H7 (cell line): ENCODE measurements at places on chromosomes 2 and 18.

GRCh38 chr2:180876506-180876905 is 103.9 kb upstream of the UBE2E3 start:
- DNase-seq, result no peak

DNA sequence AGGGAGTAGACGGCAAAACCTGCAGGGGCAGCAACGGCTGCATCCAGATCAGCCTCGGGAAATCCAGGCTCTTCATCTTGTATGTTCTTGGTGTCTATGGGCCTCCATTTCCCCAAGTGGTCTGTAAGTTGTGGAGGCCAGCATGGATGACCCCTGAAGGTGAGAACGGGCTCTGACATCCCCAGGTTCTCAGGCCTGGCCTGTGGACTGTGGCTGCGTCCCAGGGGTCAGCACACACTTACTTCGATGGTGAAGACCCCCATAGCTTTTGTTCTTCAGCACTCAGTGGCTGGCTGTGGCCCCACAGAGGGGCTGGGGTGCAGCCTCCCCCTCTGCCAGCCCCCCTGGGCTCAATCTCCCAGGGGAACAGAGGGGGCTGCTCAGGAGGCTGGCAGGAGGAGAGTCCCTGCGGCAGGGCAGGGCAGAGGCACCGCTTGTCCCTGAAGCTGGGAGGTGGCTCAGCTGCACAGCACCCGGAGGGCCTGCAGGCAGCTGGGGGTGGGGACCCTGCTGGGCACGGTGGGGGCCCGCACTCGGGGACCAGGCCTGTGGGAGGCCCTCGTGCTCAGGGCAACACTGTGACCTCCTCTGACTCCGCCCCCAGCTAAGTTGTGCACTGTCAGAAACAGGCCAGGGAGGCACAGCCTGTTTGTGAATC is 3.8 kb downstream of the SLC66A3 start:
- peak; percentile 44 for DNase-seq

GRCh38 chr18:26014462-26014861 is 76.0 kb downstream of the SS18 start:
- no peak for DNase-seq

GRCh38 chr2:148483665-148484064 is 160.9 kb upstream of the EPC2 start:
- no peak for DNase-seq

- no peak for DNase-seq
Observed at GRCh38 chr2:206713746-206714145, 4.5 kb downstream of the DYTN start.

DNA sequence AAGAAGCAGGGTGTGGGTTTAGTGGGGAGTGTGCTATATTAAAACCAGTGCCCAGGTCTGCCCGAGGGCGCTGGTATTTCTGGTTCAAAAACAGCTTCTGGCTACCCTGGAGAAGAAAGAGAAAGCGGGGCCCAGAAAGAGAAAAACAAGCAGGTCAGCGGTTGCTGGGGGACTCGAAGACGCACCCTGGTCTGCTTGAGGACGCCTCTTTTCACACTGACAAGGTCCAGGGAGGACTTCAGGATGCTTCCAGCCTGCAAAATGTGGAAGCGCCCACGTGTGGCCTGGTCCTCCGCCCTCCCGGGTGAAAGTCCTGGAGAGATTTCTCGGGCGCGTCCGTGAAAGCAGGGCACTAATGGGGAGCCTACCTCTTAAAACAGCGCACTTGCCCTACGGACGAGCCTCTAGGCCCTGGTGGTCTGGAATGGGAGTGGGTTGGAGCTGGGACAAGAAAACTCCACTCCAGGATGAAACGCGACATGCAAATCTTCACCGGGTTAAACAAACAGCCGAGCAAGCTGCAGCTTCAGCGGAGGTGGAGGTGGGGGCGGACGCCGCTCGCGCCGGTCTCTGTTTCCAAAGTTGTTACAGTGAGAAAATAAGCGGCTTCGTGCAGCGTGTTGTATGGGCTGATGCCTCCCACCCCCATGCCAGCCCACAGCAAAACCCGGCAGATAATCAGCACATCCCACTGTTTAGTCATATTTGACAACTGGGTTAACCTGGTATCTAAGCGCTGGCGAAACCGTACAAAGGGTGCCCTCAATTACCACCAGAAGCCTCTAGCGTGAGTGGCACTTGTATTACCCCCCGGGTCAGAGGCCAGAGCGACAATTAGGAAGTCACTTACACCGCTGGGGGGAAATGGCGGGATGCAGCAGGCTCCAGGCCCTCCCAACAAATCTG is 1.1 kb upstream of the SP9 start:
- peak; percentile 64 for DNase-seq

- DNase-seq, result peak; percentile 65
Observed at GRCh38 chr2:218607436-218608115, at the start of gene PLCD4. PLCD4 (plus strand) TSS chr2:218607899; CDS start chr2:218615740, 7,841 bp downstream.

- DNase-seq, result no peak
Observed at GRCh38 chr2:24471662-24472061, 19.4 kb upstream of the NCOA1 start.

DNA sequence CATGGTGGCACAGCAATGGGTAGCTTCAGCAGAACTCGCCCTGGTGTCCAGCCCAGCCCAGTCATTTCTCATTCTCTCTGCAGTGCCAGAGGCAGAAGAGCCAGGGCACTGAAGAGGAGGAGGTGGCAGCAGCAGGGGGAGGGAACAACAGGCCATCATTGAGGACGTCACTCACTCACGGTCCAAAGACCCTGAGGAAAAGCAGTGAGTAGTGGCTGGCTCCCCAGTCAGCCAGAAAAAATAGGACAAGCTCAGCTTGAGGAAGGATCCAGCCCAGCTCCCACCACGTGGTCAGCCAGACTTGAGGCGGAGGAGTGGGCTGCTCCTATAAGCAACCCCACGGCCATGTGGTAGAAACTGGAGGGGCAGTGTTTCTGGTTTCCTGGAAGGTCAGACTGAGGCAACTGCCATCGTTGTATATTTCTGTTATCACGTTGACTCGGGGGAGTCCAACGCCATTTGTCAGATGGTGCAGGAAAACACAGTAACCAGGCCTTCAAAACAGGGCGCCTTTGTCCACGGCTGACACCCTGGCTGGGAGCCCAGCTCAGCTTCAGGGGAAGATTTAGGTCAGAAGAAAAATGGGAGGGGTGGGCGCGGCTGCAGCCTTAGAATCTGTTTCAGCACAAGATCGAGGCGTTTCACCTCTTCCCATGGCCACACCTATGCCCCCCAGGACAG is 19.0 kb upstream of the TMEM247 start:
- no peak for DNase-seq

DNA sequence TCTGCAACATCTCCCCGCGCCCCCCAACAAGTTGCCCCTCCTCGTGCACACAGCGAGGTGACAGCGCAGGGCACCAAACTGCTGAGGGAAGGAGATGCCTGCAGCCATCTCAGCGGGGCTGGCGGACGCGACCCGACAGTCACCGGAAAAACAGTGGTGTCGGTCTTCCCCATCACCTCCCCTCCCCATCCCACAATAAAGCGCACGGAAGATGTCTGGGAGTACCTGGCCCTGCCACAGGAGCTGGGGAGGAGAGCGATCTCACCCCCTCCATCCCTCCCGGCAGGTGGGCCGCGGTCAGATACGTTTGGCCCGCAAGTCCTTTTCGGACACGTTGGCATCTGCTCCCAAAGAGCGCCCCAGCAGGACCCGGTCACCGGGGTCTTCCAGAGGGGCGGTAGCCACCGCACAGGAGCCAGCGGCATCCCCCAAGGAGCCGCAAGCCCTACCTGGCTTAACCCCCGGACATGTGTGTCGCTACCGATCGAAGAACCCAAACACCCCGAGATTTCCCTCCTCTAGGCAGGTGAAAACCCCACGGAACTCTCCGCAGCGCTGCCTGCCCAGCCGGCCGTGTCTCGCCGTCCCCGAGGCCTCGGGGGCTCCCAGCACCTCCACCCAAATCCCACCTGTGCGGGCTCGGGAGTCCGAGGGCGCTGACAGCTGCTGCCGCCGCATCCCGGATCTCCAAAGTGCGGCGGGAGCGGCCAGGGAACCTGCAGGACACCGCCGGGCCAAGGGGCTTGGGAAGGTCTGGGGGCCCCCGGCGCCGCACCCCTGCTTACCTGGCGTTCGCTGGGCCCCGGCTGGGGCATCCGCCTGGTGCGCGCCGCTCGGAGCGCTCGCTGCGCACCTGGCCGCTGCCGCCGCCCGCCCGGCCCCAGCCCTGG is 657 bp downstream of the ATP8B1 start:
- DNase-seq, result peak; percentile 79

- no peak for DNase-seq
Observed at GRCh38 chr2:203798296-203799087, 69.1 kb upstream of the CTLA4 start.

DNA sequence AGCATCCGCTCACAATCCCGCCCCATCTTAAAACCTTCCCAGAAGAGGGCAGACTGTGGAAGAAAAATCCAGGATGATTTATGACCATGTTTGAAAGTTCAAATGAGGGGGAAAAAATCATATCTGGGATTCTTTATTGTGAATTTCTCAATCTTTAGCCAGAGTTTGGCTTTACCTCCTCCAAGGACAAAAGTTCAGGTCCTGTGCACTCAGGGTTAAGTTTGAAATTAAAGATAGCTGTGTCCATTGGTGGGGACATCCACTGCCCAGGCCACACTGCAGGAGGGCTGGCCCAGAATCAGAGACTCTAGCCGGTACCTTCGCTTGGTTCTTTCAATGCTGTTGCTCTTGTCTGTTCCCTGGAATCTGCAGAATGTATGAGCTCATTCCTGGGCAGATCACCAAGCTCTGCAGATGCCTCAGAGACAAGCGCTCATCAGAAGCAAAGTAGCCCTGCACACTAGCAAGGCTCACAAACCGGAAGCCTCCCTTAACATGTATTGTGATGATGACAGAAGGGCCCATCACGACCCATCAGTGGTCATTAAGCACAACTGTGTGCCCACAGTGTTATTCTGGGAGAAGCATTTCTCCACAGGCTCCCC is 375.3 kb upstream of the KLHL29 start:
- DNase-seq, result no peak

DNA sequence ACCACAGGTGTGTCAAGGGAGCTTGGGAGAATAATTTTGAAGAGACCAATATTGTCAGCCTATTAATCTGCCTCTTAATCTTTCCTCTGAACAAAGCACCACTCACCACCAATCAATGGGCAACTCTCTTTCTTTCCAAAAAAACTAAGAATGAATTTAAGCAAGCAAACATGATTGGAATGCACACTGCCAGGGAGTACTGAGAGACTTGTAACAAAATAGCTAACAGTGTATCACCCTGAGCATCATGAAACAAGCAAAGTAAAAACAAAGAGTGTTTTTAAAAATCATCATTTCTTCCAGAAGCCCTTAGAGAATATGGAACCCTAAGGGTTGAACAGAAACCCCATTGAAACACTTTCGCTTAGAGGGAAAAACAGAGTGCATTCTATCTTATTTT is 299.7 kb downstream of the DSEL start:
- no peak for DNase-seq

DNA sequence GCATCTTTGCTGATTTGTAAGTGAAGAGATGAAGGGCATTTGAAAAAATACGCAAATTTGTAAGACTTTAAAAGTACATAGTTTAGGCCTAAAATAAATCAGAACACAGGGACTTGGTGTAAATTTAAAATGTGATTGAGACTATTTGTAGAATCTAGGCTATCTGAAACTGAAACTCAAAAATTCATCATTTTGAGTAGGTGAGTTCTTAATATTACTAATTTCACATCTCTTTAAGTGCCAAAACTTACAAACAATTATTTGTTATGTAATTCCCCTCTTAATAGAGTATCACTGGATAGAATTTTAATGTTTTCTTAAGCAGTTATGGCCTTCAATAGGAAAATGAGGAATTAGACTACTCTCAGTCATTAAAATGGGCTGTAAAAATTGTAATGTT is 14.0 kb upstream of the HRH4 start:
- DNase-seq, result no peak

DNA sequence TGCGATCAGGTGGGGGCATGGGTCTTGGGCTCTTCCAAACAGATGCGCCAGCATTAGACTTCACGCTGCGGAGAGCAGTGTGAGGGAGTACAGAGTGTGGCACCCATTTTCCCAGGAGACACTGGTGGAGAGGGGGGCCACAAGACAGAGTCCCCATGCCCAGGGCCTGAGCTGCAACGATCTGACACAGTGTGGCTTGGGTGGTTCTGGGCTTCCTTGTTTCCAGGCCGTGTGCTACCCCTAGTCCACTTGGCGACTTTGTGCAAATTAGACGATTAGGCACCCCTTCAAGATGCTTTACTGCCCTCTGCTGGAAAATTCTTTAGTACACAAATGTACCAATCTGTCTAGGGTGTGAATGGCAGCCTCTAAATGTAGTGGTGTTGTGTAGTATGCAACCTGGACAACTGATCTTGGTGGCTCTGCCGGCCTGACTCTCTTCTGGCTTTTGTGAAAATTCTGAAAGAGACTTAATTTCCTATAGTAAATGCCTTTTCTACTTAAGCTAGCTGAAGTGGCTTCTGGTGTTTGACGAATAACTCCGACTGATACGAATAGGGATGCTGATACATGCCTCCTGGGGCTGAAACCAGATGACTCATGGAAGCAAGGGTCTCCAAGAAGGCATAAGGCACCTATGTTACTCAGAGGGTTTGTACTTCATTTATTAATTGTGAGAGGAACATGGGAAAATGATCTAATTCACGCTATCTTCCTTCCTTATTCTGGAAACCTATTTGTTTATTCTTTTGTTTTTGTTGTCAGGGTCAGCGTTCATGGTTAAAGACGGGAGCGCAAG is 92.3 kb upstream of the SMAD2 start:
- DNase-seq, result peak; percentile 76

- peak; percentile 24 for DNase-seq
Observed at GRCh38 chr2:136164280-136164776, 46.4 kb upstream of the CXCR4 start.

DNA sequence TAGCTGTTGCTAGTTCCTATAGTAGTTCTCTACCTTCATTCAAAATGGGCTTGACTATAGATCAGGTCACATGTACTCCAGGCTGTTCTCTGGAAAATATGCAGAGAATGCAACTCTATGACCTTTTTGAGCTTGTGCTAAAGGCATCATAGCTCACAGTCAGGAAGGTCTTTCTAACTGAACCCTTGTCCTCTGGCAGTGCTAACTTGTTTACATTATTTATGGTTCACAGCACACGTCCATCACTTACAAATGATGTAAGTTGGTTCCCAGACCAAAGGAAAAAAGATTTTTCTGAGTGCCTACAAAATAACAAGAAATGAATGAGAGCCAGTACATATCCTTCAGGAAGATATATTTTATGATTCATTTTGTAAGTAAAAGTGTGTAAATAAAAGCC is 236.1 kb downstream of the GCA start:
- DNase-seq, result no peak
